AG20443 (cell line): ENCODE measurements at places on chromosomes 5 and 9.

GRCh38 chr5:151174612-151175101 lies 17.1 kb upstream of the ANXA6 start:
- peak; percentile 86 for DNase-seq

GRCh38 chr9:28653216-28653615 lies 1079.9 kb upstream of the C9orf72 start:
- DNase-seq = no peak

GRCh38 chr5:57895766-57896165 lies 413.2 kb upstream of the ACTBL2 start:
- DNase-seq = peak; percentile 24

DNA sequence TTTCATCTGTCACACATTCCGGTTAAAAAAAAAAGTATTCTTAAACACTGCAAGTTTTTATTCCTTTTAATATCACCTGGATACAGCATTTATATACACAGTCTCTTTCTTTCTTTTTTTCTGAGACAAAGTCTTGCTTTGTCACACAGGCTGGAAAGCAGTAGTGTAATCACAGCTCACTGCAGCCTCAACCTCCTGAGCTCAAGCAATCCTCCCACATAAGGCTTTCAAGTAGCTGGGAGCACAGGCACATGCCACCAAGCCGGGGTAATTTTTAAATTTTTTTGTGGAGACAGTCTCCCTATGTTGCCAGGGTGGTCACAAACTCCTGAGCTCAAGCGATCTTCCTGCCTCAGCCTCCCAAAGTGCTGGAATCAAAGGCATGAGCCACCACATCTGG lies 13.9 kb downstream of the KIF20A start:
- no peak for DNase-seq

GRCh38 chr5:176697934-176698538 lies 50.8 kb downstream of the TSPAN17 start:
- DNase-seq = no peak

GRCh38 chr9:129006328-129007034 lies 21.6 kb downstream of the SH3GLB2 start:
- DNase-seq = peak; percentile 93

GRCh38 chr5:150272531-150272930 lies 17.0 kb downstream of the CAMK2A start:
- DNase-seq = peak; percentile 69

- DNase-seq = no peak
Observed at GRCh38 chr5:134131165-134131564, 16.7 kb downstream of the TCF7 start.

DNA sequence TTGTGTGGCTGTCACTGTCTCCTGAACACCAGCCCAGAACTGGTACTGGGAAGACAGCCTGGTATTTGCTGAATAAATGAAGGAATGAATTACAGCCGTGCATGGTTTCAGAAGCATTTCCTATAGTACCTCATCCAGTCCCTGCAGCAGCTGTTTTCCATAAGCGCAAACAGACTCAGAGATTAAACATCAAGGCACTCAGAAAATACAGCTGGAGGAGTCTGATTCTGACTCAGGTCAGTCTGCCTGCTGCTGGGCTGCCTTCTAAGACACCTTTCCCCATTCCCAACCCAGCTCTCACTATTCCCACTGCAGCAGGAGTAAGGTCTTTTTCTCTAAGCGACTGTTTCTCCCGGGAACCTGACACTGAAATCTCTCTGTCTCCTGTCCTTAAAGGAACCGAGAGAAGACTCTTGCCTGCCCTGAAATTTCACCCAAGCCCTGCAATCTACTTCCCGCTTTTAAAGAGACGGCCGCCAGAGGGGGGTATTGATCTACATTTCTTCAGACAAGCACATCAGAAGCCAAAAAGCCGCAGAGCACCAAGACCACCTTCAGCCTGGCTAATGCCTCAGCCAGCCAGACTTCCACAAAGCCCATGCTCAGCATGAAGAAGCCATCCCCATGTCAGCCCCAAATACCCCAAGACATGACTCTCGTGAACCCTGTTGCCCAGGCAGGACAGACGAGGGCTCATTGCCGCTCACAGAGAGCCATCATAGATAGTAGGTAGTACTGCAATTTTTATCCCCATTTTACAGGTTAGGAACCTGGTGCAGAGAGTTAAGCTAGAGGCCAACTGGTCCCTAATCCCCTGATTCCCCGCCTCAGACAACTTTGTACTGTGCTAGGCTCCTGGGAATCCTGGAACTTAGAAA lies 5.4 kb upstream of the FOXI1 start:
- DNase-seq = peak; percentile 80

GRCh38 chr5:180316586-180316985 lies 24.7 kb upstream of the MAPK9 start:
- DNase-seq = no peak

DNA sequence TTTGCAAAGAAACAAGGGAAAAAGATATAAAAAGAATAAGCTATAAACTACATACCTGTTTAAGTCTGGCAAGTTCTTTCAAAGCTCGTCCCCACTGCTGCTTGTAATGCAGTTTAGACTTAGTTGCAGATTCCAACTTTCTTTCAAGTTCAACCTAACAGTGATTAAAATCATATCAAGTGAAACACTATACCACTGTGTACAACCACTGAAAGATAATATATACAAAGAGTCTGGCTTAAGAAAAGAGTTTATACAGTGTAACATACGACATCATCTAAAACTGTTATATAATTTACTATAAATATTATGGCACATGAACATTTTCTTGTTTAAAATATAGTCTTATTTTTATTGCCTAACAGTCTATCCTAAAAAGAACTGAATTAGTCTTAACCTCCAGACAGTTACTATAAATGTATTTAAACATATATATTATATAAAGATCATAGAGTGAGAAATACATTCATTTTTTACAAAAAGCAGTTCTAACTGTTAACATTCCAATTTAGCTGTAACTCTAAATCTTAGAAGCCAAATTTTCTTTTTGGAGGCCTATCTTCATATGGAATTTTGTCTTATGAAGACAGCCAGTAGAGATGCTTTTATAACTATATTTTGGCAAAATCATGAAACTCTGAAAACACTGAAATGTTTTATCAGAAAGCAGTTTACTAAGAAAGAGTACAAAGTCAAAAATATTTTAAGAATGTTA lies 58.6 kb downstream of the CEP120 start:
- DNase-seq = no peak

- DNase-seq = no peak
Observed at GRCh38 chr9:105057551-105057950, 129.6 kb upstream of the ABCA1 start.

- DNase-seq = no peak
Observed at GRCh38 chr9:1271367-1271766, 221.2 kb downstream of the DMRT2 start.

DNA sequence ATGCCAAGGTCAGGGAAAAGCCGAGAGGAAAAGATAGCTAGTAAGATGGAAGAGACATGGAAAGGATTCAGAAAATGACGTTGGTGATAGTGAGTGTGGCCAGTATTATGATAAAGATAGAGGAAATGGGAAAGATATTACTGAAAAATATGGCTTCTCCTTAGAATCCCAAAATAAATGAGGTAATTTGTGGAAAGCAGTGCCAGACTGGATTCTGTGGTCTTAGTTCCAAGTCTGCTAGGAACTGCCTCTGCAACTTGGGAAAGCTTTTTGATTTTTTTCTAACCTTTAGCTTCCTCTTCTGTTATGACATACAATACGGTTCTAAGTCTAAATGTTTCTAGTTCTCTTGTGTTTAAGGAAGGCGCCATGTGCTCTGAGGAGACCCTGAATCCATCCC lies 54.2 kb downstream of the GRIA1 start:
- DNase-seq = no peak

GRCh38 chr9:18421391-18421790 lies 52.6 kb upstream of the ADAMTSL1 start:
- no peak for DNase-seq

GRCh38 chr5:151534350-151534749 lies 56.8 kb downstream of the FAT2 start:
- no peak for DNase-seq

- no peak for DNase-seq
Observed at GRCh38 chr5:86029308-86029707, 588.4 kb upstream of the COX7C start.

- no peak for DNase-seq
Observed at GRCh38 chr9:127066851-127067136, 55.6 kb downstream of the ANGPTL2 start.

- peak; percentile 47 for DNase-seq
Observed at GRCh38 chr5:73673161-73673591, 47.2 kb downstream of the ARHGEF28 start.
